ENCODE measurements at places on chromosomes 13 and 19.
A peak's percentile ranks its signal among the peaks of the same experiment; 100 is the strongest.

DNA sequence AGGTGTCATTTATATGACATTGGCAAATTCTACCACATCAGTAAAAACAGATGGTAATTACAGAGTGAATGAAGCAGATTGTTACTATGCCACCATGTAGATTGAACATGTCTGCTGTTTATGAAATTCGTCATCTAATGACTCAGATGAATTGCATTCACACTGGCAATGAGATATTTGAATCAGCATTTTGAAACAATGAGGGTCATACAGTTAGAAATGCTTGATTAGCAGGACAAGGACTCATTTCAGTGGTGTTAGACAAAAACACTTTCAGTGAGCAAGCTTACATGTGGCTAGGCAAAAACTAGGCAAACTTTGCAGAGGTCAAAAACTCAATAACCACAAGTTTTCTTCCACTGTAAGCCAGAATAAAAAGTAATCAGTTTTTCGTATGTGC lies 1165.0 kb downstream of the SLITRK1 start:
- DNase-seq = no peak

DNA sequence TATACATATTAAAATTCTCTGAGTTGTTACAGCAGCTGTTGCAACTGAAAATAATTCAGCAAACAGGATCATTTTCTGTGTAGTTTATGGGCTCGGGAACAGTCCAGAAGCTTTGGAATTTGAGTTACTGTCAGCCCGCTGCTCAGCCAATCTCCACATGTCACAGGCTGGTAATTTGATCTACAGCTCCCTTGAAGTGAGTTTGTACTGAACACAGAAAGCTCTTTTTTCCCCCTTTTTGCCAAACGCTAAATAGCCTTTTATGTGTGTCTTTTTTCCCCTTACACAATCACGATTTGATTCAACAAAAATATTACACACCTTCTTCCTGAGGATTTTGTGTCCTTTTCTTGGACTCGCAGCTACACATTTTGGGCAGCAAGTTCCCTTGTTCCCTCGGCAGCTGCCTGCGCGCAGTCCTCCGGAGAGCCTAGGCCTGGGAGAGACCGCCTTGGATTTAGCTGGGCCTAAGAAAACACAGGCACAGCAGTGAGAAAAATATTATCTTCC lies 371.4 kb downstream of the KCNRG start:
- DNase-seq = peak; percentile 30

DNA sequence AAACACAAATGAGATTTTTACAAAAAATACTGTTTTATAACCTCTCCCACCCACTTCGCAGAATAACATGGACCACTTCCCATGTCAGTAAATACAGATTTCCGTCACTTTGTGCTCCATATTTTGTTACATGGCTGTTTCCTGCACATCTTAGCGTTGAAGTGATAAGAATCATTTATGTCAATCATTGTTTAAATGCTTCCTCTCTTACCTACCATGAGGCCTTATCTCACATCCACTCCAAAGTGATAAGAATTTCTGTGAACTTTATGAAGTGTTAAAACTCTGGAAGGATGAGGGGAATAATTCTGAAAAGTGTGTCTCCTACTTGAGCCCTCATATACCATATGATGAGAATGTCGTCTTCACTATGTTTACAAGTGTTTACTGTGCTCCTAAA lies 36.6 kb upstream of the IL17D start:
- no peak for DNase-seq

DNA sequence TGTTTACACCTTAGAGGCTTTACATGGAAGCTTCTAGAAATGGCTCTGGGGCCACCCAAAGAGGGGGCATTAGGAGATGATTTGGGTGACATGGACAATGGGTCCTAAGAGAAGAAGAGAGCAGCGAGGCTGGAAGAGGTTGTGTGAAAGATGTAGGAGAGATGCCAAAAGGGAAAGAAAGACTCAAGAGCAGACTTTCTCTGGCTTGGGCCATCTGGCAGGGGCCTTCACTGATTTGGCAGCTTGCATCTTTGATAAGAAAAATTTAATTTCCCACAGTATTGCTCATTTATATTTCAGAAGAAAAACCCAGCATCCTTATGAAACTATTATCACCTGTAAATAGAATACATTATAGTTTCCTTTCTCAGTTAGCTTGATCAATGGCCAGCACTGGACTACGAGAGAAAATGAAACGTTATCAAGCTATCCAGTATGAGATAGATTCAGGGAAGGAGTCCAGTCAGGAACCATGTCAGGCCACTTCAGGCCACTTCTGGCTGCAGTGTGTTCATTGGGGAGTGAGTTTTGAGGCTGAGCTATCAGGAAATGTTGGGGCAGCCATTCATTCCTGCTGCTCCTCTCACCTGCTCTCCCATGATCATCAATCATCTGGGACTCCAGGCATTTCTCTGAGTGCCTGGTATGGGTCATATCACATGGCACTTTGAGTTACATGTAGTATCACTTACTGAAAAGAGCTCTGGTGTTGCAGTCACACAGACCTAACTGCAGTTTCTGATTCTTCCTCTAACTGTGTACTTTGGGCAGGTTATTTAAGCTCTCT lies 10.3 kb downstream of the SCEL start:
- DNase-seq = no peak

GRCh38 chr13:32638739-32639138 lies 52.5 kb downstream of the PDS5B start:
- no peak for DNase-seq

- peak; percentile 54 for DNase-seq
Observed at GRCh38 chr19:50167314-50167721, 4.2 kb upstream of the IZUMO2 start.

DNA sequence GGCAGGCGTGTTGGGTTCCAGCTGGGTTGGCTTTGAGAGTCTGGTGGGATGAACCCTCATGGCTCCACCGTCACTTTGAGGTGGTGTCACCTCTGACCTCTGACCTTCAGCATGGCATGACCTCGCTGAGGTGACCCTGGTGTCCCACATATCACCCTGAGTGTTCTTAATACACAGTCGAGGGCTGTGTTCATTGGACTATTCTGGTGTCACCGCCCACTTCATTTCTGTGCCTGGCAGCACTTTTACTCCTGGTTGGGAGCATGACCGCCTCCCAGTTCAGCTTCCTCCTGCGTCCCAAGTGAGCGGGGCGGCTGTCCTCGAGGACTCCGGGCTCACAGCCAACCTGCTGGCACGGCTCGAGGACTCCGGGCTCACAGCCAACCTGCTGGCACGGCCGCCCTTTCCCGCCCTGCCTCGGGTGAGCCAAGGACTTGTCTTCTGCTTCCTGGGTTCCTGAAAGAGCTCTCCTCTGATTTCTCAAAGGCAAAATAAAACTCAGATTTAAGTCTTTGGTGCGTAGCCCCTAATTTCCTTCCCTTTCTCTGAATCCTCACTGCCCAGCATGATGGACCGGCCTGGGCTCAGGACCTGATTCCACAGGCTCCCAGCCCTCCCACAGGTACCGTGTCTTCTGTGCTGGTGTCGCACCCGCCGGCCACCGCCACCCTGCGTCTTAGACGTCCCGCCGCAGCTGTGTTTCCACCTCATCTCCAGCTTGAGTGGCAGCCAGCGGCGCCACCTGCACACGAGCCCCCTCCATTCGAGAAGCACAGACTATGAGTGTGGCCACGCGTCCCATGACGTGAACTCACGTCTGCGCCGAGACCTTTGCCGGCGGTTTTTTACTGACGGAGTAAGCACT lies 10.4 kb downstream of the ATP4B start:
- no peak for DNase-seq

GRCh38 chr13:20997301-20998161 lies 63.9 kb downstream of the LATS2 start:
- DNase-seq = no peak

GRCh38 chr13:95948656-95949055 lies 104.5 kb downstream of the UGGT2 start:
- no peak for DNase-seq

GRCh38 chr13:38641164-38641948 lies 45.5 kb upstream of the FREM2 start:
- DNase-seq = no peak

DNA sequence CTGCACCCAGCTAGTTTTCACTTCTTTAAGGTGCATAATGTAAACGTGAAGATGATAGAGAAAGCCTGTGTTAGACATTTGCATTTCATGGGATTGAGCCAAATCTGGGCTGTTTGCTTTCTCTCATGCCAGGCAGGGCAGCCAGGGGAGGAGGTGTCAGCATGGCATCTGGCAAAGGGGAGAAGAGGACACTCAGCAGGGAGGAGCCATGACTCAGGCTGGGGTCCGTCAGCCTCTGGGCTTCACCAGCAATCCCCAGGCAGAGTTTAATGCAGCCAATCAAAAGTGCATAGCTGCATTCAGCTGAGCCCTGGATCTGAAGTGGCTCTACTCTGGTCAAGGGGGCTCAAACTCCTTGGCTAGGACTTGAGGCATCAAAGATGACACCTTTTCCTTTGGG lies 23.5 kb downstream of the EBPL start:
- DNase-seq = no peak

- DNase-seq = no peak
Observed at GRCh38 chr13:59157181-59157580, 1006.5 kb downstream of the DIAPH3 start.

DNA sequence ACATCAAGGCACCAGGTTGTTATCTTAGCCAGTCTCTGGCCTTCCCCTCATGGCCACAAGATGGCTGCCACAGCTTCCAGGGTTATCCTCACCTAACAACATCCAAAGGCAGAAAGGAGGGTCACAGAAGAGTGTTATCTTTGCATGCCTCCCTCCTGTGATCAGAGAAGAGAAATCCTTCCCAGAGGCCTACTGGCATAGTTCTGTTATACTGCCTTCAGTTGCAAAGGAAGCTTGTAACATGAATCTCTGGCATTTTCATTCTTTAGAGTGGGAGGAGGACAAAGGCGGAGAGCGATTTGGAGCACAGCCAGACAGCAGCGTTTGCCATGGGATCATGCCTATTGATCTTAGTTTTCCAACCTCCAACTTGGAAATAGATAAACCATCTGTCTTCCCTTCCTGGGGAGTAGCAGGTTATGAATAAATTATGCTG lies 135.7 kb downstream of the DNAJC15 start:
- DNase-seq = no peak

DNA sequence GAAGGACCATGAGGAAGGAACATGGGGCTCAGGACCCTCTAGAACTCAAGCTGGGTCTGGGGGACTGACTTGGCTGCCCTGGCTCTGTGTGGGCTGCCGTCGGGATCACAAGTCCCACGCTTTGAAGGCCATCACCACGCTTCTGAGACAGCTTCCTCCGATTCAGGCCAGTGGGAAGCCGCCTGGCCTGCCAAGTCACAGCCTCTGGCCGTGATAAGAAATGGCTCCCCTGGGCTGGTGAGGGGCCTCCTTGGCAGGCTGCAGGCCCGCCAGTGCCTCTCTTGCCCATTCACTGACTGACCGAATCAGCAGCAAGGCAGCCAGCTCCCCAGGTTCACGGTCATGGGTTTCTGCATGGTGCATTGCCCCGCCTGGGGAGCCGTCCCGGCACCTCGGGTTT lies 48.8 kb downstream of the COMP start:
- DNase-seq = no peak

- no peak for DNase-seq
Observed at GRCh38 chr19:10205636-10206035, 10.9 kb upstream of the DNMT1 start.

DNA sequence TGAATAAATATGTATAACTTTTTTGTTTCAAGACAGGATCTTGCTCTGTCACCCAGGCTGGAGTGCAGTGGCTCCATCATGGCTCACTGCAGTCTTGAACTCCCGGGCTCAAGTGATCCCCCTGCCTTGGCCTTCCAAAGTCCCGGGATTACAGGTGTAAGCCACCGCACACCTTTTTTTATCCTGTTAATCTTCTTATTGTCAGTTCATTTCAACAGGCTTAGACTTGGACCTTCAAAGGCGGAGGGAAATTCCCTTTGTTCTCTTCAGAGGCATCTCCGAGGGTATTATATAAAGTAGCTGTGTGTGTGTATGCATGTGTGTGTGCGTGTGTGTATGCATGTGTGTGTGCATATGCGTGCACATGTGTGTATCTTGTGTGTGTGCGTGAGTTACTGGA lies 35.0 kb downstream of the SUGP2 start:
- no peak for DNase-seq

DNA sequence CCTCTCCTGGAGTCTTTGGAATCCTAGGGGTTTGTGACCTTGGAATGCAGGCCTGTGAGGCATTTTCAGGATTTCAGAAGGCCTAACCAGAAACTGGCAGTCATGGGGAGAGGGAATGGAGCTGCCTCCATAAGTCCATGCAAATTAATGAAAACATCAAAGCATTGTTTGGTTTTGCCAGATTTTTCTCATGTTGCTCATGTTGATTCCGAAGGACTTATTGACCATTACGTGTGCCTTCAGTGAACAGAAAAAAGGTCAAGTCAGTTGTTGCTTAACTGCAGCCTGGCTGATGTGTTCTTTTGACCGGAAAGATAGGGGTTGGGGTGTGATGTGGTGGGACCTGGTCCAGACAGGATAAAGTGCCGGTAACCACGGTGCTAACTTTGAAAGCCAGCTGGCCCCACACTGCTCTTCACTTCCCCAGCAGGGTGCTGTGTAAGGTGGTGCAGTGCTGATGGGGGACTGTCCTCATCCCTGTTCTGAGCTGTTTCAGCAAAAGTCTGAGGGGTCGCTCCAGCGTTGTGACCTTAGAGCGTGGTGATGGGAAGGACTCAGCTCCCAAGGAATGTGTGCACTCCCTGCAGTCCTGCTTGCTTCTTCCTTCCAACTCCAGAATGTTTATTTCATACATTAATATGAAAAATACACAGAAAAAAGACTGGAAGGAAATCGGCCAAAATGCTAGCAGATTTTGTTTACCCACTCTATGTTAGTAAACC lies 3.5 kb downstream of the RNF113B start:
- no peak for DNase-seq

DNA sequence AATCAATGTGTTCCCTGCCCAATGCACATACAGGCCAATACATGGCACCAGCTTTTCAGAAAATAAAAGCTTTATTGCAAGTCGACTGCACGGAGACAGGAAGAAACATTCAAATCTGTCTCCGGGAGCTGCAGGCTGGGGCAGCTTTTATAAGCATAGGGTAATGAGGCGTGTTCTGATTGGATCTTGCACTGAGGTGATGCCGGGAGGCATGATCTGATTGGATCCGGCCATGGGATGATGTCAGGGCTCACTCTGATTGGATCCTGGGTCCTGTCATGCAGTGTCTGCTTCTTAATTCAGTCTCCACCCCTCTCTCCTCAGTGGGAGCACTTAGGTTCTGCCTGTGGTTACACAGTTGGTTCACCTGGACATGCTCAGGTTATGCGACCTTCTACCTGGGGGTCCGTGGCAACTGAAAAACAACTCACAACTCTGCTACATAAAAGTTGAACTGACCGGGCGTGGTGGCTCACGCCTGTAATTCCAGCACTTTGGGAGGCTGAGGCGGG lies 11.8 kb upstream of the FBN3 start:
- DNase-seq = no peak

All from nephron progenitor cell (in vitro differentiated cells).